ENCODE measurements at places on chromosomes 12 and 14.

DNA sequence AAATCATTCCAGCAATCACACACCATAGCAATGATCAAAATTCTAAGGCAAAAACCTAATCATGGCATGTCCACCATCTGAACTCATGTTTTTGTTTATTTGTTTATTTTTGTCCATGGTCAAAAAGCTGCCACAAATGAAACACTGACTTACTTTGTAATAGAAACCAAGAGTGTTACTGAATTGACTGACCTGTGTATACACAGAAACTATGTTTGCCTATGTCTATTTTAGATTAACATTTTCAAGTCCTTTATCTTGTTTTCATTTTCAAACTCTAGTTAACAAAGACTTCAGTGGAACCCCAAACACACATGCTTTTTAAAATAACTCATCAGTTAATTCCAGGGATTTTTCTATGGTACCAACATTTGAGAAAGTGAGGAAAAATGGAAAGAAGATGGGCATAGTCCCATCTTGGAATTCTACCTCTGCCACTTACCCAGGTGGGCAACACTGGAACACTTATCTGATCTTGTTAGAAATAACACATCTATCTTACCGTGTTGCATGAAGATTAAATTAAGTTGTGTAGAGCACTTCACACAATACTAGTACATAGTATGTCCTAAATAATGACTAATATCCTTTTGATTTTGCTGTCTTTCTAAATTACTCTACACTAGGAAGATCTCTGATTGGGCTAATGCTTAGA is 6.4 kb downstream of the LUM start:
- DNase-seq = no peak

- DNase-seq = no peak
Observed at GRCh38 chr12:110845339-110845682, 1.5 kb upstream of the CCDC63 start.

DNA sequence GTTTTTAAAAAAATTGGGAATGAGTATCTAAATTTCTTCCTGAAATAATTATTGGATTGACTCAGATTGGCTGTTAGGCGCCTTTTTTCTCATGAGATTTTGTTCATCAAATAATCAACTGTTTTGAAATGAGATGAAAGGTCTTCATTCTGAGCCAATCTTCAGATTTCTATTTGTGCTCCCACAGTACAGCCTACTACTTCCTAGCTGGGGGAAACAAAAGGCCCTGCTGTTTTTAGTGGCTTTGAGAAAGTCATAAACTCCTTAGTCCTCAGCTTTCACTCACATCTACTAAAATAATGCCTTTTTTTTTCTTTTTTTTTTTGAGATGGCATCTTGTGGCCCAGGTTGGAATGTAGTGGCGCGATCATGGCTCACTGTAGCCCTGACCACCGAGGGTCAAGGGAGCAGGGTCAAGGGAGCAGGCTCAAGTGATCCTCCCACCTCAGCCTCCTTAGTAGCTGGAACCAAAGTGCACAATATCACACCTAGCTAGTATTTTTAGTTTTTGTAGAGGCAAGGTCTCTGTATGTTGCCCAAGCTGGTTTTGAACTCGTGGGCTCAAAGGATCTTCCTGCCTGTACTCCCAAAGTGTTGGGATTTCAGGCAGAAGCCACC is 15.2 kb downstream of the NACA start:
- no peak for DNase-seq

DNA sequence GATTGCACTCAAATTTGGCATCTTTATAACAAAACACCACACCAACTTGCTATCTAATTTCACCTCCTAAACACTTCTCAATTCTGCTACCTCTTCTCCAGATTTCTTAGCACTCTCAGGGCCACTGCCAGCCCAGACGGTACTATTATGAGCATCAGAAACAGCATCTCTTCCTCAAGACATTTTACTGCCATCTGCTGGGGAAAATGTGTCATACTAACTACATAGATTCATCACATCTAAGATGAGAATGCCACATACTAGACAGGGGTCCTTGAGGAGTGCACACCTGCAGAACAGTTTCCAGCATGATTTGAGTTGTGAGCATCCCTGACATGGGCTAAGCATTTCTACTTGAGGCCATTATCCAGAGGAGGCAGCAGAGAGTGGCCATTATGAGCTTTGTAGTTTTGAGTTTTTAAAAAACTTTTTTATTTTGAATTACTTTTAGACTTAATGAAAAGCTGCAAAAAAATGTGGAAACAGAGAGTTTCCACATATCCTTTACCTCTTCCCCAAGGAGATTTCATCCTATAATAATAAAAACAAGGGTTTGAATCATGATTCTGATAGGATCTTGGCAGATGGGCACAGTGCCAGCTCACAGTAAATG is 15.1 kb upstream of the GRIP1 start:
- peak; percentile 69 for DNase-seq

DNA sequence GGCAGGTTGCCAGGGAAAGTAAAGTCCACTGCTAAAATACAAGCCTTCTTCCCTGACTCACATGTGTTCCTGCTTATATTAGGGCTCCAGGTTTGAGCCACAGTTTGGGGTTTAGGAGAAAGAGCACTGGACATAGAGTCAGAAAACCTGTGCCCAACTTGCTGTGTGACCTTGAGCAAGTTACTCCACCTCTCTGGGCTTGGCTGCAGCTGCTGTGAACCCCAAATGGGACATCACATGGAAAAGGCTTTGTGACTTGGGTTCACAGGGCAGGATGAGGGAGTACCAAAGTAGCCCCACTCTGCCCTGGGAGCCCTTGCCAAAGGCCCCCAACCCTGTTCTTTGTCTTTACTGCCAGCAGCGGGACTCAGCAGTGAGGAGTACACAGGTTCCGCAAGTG is 79.0 kb upstream of the NOS1 start:
- DNase-seq = no peak

DNA sequence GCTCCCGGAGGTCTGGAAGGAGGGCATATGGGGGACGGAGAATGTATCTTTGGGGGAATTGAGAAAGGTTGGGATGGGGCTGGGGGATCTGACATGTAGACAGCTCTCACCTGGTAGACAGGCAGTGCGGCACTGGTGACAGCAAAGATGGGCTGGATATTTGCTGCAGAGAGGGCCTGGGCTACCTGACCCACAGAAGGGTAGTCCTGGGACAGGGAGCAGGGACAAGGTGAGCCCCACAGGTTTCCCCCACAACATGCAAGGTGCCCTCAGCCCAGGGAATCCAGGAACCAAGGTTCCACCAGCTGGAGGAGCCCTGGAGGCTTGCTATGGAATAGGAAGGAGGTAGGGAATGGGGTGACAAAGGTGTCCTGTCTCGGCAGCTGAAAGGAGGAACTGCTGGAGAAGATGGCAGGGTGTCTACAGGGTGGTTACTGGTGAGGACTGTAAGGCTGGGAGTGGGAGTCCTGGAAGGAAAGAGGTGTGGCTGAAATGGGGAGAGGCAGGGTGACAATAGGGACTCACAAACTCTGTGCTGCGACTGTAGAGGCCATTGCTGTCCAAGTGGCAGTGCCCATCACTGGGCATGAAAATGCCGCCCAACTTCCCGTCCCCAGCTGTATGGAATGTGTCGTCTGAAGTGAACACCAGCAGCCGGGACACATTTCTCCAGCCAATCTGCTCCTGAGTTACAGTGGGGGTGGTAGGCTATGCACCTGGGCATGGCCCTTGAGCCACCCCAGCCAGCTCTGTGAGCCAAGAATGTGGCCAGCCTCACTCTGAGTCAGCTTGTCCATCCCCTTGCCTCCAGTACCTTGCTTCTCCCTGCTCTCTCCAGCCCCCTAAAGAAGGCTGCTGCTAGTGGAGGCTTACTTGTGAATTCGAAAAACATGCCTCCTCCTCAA is 11.3 kb downstream of the ITGB7 start:
- no peak for DNase-seq

GRCh38 chr14:46818147-46818546 is 166.6 kb upstream of the RPL10L start:
- no peak for DNase-seq

All from putamen (tissue), 1 donor.